ENCODE measurements at places on chromosomes 5 and 9.

DNA sequence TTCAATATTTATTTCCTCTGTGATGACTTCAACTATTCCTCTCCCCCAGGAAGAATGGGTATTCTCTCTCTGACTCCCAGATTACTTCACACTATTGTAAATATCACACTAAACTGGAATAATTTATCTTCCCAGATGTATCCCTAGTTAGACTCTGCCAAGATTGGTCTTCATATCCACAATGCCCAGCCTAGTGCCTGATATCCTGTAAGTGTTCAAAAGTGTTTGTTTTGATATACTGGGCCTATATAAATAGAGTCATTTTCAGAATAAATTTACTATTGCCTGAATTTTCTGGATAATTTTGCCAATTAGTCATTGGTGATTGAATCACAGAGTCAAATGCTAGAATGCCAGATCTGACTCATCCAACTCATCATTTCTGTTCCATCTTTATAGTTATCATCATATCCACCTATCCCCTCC lies 143.7 kb upstream of the TNC start:
- DNase-seq = no peak

- DNase-seq = no peak
Observed at GRCh38 chr9:130665431-130666392, 1.3 kb downstream of the PRDM12 start.

GRCh38 chr5:72151646-72152045 lies 44.4 kb downstream of the MAP1B start:
- no peak for DNase-seq

- DNase-seq = no peak
Observed at GRCh38 chr5:148542812-148543211, 111.5 kb downstream of the HTR4 start.

GRCh38 chr5:142313682-142314081 lies 11.1 kb downstream of the SPRY4 start:
- DNase-seq = no peak

GRCh38 chr5:146574713-146575112 lies 58.7 kb upstream of the GPR151 start:
- no peak for DNase-seq

All from heart left ventricle (tissue), 16 donors.